ENCODE measurements at places on chromosomes 1 and 21.
A peak's percentile ranks its signal among the peaks of the same experiment; 100 is the strongest.

DNA sequence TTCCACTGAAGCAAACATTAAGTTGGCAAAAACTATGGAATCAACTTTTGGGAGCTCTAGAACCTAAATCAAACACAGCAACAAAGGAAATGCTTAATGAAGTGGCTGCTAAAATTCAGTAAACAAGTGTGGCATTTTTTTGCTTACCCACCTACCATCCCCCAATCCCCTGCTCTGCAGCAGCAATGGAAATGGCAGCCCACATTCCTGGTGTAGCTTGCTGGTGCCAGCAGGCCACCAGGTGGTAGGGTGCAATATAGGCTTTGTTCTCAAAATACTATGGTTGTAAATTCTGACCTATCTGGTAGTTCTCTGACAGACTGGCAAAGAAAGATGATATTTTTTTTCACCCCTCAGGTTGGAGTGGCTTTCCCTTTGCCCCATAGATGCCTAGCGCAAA is 42.8 kb downstream of the SHCBP1L start:
- no peak for DNase-seq

DNA sequence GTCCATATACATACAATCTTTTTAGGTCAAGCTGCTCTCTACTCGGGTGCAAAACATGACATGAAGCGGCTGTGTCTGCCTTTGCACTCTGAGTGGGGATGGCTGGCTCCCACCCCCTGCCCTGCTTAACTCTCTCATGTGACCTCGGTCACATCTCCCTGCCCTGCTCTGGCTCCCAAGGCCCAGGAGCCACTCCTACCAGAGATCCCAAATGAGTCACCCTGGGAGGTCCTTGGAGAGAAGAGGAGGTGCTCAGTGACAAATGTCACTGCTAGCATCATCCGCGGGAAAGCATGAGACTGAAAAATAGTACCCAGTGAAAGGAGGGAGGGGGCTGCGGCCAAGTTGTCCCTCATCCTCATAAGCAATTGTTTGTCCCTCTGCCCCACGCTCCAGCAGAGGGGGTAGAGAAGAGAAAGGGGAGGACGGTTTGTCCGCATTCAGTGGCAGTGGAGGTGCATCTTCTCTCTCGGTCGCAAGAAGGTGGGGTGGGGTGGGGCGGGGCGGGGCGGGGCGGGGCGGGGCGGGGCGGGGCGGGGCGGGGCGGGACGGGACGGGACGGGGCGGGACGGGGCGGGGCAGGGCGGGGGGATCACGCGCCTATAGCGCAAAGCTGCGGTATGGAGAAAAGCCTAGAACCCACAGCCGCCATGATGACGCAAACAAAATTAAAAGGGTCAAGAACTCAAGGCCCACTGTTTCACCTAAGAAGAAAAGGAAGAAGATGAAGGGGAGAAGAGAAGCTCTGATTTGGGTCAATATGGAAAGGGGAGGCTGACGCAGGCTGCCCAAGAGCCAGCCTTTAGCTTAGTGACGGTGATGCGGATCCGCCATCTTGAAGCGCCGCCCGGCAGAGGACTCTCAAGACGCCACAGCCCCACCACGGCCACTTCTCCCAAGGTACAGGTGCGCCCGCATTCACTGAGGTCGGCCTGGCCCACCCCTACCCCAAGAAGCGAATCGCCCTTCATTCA is 66.2 kb downstream of the CD46 start:
- DNase-seq: no peak

- peak; percentile 12 for DNase-seq
These were observed 897 bp downstream of the ZYG11B start for GRCh38 chr1:52727114-52727586.

DNA sequence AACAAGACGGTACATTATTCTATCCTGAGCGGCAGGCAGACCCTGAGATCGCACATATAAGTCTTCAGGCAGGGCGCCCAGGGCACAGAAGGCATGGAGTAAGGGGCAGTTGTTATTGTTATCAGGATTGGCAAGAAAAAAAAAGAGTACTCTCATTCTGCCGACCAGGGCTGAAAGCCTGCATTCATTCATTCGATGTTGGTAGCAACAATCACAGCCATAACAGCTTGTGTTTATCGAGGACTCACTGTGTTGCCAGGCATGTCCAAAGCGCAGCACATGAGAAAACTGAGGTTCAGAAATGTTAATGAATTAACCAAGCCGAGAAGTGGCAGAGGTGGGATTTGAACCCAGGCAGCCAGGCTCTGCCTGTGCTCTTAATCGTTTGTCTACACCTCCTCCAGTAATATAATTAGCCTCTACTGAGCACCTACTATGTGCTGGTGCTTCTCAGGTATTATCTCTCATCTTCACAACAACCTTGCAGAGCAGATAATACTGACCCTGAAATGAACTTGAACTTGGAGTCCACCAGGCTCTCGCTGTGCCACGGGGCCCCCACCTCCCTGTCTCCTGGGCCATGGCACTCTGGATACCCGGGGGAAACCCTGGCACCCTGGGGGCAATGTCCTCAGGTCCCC is 56.2 kb downstream of the TAS1R2 start:
- no peak for DNase-seq

Measured in CD4-positive, alpha-beta T cell treated with Interleukin-6 for 4 hours (primary cell).